ENCODE measurements at places on chromosomes 6 and 20.

DNA sequence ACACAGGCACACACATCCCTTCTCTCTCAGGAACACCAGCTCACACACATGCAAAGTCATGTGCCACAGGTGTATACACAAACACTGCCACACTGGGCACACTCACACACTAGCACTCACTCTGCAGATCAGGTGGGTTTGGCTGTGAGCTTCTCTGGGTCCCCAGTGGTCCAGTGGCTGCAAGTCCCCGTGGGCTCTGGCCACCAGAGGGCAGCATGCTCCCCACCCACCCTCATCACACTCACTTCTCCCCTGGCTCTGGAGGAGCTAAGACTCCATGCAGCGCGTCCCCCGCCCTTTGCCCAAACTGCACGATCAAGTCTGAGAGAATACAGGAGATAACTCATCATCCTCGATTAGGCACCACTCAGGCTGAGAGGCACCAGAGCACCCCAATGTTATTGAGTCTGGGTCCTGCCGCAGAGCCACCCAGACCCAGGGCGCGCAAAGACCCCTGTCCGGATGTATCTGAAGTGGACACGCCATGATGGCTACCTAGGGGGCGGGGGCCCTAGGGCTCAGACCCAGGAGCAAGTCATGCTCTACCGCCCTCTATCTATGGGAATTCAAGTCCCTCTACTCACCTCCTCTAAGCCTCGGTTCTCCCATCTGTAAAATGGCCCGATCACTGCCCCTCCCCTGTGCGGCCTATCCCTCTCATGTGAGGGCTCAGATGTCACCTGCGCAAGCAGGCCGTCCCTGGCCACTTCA, 90.5 kb downstream of the GRM4 start:
- DNase-seq, result no peak

DNA sequence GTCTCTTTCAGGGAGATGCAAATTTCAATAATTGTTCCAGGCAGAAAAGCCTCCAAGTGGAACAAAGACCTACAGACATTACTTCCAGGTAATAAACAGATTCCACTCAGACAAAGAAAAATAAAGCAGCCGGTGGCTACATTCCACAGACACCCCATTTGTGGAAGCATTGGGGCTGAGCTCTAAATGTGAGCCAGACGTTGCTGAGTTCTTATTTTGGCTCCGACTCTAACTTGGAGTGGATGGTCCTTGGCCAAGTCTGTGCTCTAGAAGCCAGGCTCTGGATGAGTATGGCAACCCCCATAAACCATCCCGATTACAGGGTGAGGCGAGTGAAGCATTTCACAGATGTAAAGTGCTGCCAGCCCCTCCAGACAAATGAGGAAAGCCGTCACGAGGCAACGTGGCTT, 6.6 kb downstream of the TRAM2 start:
- no peak for DNase-seq

- DNase-seq, result no peak
Measured at GRCh38 chr6:1253816-1254215, 58.1 kb upstream of the FOXQ1 start.

GRCh38 chr20:45527294-45527693, 11.9 kb upstream of the SPINT3 start:
- no peak for DNase-seq

DNA sequence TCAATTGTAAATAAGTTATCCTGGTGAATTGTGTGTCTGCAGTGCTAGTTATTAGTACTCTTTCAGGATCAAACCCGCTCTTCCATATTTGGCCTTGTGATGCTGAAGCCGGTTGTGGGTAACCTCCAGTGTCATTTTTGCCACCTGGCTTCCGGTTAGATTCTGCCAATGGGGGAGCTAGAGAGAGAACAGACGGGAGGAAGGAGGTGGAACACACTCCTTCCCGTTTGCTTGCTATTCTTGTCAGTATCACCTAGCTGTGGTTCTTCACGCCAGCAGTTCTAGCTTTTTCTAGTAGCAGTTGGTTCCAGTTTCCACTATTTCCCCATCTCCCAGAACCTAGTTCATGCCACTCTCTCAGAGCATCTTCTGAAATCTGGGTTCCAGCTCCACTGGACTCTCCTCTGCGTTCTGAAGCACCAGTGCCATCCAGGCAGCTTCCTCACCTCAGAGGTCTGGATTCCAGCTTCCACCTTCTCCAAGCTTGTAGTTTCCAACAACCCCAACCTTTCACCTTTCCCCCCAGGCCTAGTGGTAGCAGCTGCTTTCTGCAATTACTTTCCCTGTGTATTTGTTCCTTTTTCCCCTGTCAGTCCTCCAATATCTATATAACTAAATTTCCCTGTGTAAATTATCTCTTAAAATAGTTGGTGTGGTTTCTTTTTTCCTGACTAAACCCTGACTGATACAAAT, 46.9 kb upstream of the LOC128125822 start:
- no peak for DNase-seq

DNA sequence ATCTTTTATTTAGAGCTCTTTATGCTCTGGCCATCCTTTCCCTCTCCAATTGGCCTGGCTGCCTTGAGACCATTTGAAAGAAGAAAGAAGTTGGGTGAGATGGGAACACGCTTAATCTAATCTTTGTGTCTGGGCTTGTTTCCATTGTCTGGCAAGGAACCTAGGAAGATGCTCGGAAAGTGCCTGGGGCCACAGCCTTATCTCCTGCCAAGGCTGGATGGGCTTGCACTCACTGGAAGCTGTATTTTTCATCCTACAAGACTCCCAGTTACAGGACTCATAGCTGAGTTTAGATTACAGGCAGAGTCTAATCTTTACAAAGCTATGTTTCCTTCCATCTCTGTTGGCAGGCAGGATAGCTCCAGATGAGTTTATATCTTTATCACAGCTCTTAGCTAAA, 33.1 kb upstream of the CDYL start:
- DNase-seq, result no peak

DNA sequence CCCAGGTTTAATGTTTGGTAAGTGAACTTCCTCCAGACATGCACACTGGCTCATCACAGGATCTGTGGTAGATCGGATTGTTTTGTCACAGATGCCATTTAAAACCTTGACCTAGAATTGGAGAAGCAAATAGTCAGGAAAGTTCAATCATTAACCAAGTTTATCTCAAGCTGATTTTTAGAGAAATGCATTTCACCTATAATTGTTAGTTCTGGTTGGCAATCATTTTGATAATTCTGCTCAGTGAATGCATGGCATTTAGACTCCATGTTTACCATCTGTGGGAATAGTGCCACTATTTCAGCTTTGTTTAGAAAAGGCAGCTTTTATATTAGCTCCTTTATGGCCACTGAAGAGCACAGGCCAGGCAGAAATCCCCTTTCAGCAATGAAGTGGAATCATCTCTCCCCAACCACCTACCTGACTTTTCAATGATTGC, 73.9 kb upstream of the IPCEF1 start:
- no peak for DNase-seq

Data from left colon (tissue), 2 donors.